ENCODE measurements at places on chromosomes 5 and 9.

GRCh38 chr9:85009251-85009650, 339.7 kb downstream of the NTRK2 start:
- no peak for DNase-seq

DNA sequence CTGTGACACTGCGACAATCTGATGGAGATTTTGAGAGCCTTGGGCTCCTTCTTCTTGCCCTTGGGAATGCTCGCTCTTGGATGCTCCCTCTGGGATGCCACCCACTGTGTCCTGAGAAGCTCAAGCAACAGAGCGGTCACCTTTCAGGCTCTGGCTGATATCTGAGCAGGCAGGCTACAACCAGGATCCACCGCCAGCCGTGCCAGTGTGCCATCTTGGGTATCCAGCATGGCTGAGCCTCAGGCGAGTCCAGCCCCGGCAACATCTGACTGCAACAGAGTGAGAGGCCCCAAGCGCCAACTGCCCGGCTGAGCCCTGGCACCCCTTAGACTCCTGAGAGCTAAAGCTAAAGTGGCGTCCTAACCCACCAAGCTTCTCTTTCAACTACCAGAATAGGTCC, 202.1 kb downstream of the IRX2 start:
- DNase-seq: no peak

DNA sequence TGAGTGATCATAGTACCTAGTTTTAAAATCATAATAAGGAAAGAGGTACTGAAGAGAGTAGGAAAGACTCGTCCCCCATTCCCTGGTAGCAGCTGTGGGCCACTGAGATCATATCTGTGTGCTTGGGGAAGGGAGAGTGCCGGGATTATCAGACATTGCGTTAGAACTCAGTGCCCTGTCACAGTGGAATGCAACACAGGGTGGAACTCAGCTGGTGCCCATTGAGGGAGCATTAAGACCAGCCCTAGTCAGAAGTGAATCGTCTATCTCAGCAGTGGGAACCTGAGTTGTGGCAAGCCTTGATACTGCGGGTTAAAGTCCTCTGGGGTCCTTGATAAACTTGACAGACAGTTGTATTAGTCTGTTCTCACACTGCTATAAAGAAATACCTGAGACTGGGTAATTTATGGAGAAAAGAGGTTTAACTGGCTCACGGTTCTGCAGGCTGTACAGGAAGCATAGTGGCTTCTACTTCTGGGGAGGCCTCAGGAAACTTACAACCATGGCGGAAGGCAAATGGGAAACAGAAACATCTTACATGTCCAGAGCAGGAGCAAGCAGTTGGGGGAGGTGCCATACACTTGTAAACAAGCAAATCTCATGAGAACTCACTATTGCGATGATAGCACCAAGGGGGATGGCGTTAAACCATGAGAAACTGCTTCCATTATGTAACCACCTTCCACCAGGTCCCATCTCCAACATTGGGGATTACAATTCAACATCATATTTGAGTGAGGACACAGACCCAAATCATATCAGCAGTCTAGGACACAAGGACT, 33.1 kb downstream of the NDUFAF2 start:
- no peak for DNase-seq

DNA sequence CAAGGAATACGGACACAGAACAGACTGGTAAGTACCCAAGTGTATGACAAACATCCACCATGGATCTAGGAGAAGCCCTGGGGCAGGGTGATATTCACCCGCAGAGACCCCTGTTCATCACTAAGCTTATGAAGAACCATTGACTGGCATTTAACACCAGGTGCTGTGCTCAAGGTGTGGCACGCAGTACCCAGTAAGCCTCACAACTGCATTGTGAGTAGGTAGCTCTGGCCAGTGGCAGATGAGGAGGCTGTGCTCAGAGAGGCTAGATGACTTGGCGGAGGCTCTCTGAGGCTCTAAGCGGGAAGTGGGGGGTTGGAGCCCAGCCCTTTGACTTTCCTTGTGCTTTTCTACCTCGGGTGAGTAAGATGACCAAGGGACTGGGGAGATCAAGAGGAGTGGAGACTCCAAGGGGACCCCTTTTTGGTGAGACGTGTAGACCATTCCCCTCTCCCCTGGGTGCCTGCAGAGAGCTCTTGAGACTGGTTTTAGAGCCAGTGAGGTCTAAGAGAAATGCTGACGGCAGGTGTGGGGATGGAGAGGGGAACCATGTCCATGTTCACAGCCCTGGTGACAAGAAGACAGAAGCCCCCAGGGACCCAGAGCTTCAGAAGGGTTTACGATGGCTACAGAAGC, 70.8 kb downstream of the IL6ST start:
- no peak for DNase-seq

DNA sequence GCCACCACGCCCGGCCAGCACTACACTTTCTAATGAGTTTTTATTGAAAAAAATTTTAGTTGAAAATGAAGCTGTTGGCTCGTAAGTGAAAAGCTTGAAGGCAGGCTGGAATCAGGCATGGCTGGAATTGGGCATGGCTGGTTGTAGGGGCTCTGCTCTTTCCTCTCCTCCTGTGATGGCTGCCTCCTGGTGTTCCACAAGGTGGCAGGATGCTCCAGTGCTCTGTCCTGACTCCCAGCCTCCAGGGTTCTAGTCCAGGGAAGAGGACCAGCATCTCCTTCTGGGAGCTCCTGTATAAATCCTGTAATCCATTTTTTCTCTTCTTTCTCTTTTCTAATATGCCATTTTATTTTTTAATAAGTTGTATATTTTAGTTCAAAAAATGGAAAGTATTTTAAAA, 57.2 kb upstream of the DHFR start:
- DNase-seq: no peak

DNA sequence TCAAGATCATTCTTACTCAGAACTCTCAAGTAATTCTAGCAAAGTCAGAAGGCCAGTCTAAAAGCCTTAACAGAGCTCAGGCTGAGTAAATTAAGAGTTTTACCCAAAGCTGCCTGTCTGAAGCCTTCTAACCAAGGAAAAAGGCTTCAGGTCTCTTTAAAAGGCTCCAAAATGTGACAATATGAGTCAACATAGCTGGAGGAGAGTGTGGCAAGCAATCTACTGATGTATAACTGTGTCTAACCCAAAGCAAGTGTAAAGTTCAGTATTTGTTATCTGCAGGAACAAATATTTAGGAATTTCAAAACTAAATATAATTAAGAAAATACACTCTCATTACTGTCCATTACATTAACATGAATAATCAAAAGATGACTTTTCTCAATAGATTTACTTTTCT, 11.0 kb downstream of the ZBTB5 start:
- no peak for DNase-seq

DNA sequence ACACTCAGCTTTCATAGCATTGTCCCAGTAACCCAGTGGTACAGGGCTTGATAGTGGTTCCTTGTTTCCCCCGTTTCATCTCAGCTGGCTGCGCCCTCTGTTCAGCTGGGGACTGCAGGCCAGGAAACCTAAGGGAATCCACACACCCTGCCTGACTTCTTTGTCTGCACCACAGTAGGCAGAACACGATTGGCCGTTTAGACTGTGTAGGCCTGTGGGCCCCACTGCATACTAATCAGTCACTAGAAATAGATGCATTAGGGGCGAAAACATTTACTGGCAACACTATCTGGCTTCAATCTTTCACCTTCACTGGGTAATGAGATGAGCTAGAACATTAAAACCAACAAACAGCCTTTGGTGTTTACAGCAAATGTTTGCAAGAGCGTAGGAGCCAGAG, 512.7 kb upstream of the BRINP1 start:
- DNase-seq: no peak

GRCh38 chr9:134420974-134421432, 94.7 kb downstream of the RXRA start:
- DNase-seq: no peak

GRCh38 chr5:159047086-159047485, 52.6 kb downstream of the EBF1 start:
- DNase-seq: no peak

DNA sequence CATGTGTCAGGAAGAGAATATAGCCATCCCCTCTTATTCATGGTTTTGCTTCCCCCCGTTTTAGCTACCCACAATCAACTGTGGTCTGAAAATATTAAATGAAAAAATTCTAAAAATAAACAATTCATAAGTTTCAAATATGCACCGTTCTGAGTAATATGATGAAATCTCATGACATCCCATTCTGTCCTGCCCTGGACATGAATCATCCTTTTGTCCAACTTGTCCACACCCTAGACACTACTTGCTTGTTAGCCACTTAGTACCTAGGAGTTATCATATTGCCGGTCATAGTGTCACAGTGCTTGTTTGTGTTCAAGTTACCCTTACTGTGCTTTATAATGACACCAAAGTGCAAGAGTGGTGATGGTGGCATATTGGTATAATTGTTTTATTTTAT, 113.5 kb downstream of the CAAP1 start:
- DNase-seq: no peak

GRCh38 chr9:124164811-124165210, 92.9 kb upstream of the NEK6 start:
- no peak for DNase-seq

GRCh38 chr5:147780924-147781573, 1.5 kb downstream of the JAKMIP2 start:
- no peak for DNase-seq

GRCh38 chr9:78575081-78575480, 278.2 kb downstream of the PSAT1 start:
- DNase-seq: no peak

GRCh38 chr5:145204743-145205142, 630.4 kb downstream of the PRELID2 start:
- DNase-seq: no peak

GRCh38 chr9:120369608-120370220, 210.3 kb downstream of the CDK5RAP2 start:
- DNase-seq: no peak

DNA sequence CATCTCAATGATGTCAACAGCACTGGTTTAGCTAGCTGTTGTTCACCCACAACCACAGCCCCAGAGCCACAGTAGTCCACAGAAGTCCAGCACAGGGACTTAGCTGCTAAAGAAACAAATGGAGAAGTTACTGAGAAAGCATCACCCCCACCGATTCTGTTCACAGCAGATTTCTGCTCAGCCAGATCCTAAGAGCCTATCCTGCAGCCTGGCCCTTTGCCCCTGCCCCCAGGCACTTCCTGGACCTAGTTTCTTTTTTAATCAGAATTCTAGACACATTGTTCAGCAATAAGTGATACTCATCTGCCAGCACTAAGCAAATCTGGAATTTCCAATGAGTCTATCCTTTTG, 7.4 kb downstream of the B4GALT1 start:
- no peak for DNase-seq

DNA sequence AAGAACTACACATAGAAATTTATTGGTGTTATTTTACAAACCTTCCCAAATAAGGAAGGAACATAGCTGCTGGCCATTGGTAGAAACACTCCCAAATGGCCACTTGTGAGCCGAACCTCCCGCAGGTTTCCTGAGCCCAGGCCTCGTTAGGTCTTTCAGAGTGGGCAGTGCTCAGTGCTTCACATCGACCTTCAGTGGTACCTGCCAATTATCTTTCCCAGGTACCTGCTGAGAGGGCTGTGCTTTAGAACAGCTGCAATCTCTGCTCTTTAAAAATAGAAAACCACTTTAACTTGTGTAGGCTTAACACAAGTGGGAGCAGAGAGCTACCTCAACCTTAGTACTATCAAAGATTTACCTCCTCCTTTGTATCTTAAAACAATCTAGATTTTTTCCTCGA, 334.1 kb downstream of the RFX3 start:
- DNase-seq: peak; percentile 63

- DNase-seq: no peak
These were observed 48.0 kb downstream of the ZNF366 start for GRCh38 chr5:72459089-72459661.

DNA sequence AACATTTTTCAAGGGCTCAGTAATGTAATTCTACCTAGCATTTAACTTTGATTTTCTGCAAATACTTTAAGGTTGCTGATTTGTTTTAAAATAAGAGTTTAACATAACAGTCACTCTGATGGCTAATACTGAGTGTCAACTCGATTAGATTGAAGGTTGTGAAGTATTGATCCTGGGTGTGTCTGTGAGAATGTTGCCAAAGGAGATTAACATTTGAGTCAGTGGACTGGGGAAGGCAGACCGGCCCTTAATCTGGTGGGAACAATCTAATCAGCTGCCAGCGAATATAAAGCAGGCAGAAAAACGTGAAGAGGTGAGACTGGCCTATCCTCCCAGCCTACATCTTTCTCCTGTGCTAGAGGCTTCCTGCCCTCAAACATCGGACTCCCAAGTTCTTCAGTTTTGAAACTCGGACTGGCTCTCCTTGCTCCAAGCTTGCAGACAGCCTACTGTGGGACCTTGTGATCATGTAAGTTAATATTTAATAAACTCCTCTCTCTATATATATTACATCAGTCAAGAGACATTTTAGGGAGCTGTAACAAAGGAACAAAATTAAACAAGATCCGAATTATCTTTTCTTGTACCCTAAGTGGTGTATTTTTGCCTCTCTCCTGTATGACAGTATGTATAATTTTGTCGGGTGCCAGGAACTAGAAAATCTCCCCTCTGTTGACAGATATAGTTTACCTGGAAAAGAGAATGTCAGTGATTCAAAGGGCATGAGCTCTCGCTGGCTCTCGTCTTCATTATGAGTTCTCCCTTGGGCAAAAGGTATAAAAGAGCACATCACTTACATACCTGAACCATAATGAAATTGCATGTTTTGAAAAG, 576.1 kb downstream of the LRRC70 start:
- DNase-seq: no peak

DNA sequence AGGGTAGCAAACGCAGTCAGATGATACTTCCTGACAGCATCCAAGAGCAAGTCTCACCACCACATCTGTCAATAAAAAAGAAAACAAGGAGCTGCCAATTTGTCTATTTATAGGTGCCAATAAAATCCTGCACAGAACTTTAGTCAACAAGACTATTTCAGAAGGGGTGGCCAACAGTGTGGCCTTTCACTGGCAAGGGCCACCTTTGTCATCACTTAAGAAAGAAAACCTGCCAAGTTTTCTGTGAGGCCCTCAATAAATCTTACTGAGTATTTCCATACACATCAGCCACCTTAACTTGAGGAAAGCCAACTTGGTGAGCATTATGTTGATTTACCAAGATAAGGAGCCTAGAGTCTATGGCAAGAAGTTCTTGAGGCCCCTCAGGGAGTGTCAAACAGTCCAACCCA, 312.3 kb downstream of the ENC1 start:
- no peak for DNase-seq

GRCh38 chr5:956941-957747, 51.5 kb upstream of the NKD2 start:
- DNase-seq: no peak

DNA sequence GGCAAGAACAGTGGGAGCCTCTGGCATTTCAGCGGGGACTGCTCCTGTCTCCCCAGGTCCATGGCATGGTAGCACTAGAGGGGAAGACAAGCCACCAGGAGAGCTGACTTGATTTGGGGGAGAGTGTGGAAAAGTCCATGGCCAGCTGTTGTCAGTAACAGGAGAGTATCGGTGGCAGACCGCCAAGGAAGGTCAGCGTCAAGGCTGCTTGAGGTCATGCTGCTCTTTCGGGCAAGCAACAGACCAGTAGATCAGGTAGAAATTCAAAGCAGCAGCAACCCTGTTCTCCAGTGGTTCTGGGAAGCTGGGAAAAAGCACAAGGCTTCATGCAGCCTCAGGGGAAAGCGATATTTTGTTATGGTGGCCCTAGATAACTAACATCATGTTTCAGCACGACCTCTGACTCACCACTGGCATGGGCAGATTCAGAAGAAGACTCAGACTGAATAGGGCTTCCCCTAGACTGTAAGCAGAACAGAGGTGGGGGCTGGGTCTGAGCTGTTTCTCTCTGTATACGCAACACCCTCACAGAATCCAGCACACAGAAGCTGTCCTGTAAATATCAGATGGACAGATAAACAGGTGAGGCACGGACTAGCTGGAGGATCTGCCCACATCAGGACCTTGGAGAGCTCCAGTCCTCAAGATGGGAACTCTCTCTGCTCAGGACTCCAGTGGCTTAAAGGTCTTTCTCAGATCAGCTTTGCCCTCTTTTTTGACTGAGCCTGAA, 35.2 kb upstream of the PLEKHG4B start:
- DNase-seq: no peak
